Amniotic stem cell (primary cell): ENCODE measurements at places on chromosomes 7 and 10.

DNA sequence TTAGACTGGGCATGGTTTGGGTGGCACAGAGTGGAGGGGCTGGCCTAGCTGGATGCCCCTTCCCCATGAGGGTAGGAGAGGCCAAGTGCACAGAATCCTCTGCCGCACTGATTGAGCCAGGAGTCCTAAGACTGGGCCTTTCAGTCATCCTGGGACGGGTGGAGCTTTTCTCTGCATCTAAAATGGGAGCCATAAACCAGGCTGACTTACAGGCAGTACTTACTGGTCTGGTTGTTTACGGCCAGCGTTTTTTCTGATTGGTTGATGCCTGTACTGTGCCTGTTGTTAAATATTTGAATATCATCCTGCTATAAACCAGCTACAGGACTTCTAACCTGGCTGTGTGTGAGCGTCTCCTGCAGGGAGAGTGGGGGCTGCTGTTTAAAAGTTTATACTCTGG lies 107.8 kb downstream of the CDH23 start:
- DNase-seq = no peak

DNA sequence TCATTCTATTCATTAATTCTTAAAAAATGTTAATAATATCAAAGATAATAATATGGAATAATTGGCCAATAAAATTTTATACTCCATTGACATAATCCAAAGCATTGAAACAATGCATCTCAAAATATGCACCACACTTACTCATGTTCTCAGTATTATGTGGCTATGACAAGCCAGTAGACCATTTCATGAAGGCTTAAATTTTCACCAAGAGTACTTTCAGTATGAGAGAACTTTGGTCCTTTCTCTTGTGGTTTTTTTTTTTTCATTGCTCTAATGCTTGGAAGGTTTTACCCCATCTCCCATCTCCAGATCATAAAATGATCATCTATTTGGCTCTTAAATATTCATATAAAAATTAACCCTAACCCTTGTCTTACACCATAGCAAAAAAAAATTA lies 45.5 kb upstream of the TMEM140 start:
- DNase-seq = no peak

DNA sequence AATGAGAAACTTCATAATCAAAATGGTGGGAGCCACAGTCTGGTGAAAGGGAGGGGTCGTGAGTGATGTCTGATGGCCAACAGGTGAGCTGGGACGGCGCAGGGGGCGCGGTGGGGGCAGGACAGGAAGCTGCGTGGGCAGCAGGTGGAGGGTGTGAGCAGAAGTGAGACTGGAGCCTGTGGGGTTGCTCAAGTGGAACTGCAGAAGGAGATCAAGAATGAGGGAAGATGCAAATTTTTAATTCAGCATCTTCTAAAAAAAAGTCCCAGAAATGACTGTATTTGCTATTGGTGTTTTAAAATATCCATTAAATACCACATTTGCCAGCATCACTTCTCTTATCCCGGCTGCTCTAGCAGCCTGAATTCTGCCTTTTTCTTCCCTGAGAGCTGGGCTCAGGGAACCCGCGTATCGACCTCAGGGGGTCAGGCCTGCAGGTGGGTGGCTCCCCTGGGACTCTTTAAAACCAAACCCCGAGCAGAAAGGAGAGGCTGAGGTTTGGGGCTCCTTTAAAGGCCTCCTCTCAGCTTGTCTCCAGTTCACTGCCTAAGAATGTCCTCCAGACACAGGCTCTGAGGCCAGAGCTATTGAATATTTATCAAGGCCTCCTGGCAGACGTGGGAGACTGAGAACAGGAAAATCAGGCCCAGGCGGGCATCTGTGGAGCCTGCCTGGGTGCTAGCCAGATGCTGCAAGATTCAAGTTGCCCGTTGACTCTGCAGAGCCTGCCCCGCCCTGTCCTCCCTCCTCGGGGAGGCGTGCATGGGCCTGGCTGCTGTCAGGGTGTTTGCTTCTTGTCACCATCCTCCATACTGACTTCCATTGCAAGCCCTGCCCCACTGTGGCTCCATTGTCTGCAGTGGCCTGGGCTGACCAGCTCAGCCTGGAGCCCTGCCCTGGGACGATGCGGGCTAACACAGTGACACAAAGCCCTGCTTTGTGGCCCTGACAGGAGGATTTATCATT lies 53.9 kb downstream of the SYPL1 start:
- no peak for DNase-seq

- peak; percentile 25 for DNase-seq
These were observed 258.1 kb upstream of the GRB10 start for GRCh38 chr7:51040787-51041186.

DNA sequence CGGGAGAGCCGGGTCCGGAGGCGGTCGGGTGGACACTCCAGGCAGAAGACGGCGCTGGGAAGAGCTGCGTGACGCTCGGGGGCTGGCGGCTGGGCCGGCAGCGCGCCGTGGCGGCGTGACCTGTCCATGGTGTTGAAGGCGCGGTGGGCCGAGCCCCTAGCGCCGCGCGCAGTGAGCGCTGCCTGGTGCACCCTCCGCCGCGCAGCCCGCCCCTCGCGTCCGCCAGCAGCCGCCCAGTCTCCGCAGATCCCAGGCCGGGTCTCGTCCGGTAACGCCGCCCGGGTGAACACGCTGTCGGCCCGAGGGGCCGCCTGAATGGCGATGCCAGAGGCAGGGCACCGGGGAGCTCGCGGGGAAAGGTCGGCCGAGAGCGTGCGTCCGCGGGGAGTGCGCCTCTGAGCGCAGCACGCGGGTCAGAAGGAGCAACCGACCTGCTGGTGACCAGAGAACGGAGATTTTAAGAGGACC lies 657 bp upstream of the TMEM178B start:
- no peak for DNase-seq

DNA sequence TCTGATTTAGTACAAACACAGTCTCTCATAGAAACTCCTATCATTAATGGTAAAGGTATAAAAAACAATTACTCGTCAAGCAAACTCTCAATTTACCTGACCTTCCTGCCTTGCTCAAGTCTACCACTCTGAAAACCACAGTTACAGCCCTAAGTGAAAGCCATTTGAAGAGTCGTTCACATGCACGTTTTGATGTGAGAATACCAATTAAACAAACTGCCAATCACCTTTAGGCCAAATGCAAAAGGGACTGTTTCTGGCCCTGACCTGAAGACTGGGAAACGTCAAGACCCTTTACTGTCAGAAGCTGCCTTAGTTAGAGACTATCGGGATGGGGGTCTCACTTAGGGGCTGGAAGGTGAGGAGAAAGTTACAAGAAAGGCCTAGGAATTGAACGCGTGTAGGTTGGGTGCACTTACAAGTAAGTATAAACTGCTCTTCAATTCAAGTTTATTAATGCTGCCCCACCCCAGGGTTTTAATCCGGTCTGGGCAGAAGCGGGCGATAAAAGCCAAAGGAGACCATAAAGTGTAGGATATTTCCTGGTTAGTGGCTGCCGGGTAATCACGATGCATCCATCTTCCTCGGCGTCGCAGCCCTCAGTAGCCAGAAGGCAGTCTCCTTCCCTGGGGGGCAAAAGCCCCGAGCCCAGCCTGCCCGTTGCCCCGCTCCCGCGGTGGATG lies 935 bp downstream of the TM9SF3 start:
- no peak for DNase-seq

DNA sequence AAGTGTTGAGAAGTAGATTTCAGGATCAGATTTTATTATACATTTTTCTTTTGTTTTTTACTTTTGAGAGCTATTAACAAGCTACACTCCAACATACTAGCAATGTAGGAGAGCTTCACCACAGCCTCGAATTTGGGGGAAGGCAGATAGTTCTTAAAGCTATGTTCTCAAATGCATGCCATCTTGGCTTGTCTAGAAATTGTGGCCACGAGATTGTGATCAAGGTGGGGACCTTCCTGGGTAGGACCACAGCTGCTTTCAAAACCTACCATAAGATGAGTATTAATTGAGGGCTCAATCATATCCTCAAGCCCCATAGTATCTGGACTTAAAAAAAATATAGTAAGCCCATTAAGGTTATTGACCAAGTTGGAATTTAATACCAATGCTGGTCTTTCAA lies 27.9 kb upstream of the JAZF1 start:
- no peak for DNase-seq

GRCh38 chr10:93061594-93062513 lies 1.3 kb downstream of the CYP26C1 start:
- DNase-seq = no peak

DNA sequence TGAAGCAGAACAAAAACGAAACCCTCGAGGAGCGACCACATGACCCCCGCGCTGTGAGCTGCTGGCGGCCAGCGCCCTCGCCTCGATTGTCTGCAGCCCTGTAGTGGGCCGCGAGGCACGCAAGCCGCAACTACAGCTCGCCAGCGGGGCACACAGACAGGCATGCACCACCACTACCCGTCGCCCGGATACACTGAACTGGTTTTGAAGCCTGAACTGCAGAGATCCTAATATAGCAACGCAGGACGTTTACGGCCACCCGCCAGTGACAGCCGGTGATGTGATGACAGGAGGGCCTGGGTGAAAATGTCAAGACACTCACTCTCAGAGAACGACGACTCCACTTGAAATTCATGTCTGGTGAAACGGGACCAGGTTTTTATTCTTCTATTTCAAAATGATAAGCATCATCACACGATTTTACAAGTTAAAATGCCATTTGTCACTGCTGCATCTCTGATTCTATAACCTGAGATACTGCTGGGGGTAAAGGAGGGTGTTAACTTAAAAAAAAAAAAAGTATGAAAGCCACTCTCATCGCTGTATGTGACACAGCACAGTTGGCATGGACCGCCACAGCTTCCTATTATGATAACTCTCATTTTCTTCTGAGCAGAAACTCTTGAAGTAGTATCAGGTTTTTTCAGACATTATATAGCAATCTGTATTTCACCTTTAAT lies 120.3 kb upstream of the DIP2C start:
- DNase-seq = no peak

DNA sequence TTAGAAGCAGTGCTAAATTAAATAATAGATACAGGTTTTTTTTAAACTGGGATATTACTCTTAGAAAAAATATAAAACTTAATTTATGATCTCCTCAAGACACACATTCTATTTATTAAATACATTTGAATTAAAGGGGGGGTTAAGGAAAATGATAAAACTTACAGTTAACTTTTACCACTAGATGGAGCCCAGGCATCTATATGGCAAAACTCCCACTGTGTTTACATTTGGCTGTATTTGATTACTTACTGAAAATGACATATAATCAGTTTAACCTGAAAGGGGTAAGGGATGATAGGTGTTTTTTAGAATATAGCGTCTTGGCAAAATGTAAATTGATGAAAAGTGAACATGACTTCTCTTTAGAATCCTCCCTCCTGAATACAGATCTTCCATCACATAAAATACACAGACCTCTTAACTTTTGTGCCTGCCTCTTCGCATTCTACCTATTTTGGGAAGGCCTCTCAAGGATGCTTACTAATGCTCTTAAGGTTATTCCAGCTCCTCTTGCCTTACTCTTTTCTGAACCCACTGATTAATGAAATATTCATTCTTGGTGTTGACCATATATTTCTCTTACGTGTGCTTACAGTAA lies 235.7 kb downstream of the AGMO start:
- peak; percentile 23 for DNase-seq

DNA sequence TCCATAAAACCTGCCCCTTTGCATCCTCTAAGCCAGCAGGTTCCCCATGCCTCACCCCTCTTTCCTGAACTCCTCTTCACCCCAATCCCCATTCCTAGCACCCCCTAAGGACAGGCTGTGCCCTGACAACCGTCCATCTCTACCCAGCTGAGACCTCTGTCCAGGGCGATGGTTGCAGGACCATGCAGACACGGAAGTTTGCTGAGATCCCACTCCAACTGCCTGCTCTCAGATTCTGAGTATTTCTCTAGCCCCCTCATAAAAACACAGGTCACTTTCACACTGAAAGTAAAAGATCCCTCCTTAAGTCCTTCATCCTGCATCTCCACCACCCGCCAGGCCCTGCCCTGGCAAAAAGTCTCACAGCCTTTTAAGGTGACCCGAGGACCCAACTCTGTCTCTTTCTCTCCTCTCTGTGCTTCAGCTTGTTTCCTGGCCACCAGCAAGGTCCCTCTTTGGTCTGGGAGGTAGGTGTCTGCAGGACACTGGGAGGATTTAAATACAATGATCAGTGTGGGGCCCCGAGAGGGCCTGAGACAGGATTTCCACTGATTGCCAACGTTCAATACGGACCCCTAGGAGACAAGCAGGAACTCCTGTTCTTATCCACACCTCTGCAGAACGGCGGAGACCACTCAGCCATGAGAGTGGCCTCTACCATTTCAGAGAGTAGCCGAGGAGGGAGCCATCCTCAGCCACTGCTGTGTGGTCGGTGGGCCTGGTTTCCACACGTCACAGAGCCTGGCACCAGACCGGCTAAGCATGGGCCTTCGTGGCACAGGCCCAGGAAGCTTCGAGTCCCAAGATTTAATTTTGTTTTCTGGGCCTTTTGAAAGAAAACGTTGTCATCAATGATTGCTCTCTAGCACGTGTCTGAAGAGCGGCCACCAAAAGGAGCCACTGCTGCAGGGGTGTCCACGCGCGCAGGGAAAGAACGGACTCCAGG lies 27.9 kb downstream of the CALML3 start:
- no peak for DNase-seq

- no peak for DNase-seq
These were observed 256.1 kb downstream of the ARHGAP21 start for GRCh38 chr10:24467605-24468004.

DNA sequence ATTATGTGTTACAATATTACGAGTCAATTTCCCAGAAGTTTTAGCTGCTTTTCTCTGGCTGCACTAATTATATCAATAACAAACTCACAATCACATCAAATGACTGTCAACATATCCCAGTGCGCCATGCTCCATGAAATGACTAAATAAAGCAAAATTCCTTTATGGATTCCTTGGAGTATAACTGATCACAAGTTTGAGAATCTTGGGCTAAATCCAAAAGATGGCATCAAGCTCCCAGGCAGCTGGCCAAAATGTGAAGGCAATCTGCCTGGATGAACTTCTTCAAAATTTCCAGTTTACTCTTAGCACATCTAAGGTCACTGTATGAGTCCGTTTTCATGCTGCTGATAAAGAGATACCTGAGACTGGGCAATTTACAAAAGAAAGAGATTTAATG lies 210.8 kb downstream of the CCSER2 start:
- DNase-seq = peak; percentile 29

- no peak for DNase-seq
These were observed 34.2 kb downstream of the SP4 start for GRCh38 chr7:21462081-21462480.

DNA sequence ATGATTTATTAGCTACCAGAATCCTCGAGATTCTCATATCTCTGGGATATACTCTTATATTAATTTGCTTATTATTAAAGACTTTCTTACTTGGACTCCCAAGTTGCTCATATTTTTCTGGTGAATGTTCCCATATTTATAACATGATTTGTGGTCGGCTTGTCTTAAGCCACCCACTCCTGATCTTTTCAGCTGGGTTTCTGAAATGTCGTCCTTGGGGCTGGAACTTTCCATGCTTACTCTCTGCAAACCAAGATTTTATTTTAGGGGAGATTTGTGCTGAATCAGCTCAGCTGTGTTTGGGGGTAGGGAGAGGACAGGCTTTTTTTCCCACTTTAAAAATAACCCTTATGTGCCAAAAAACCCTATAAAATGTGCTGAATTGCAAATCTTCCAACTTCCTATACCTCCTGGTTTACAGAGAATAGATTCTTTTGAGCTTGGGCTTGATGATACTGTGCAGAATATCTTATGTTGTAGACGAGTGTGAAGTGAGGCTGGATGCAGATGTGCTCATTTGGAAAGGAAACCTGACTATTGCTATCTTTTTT lies 162.1 kb downstream of the SND1 start:
- no peak for DNase-seq
